Lung (tissue), 17 donors: ENCODE measurements at places on chromosomes 3 and 15. TPM values are rescaled to one million over a fixed set of nuclear protein-coding genes. Genes with fewer than 3 reads are reported as not detected.

Gene SKOR1
- 0.46 TPM for total RNA-seq

Gene TEX55
- not detected for total RNA-seq

Gene FGD5
- 58.5 TPM for total RNA-seq

Gene FBXO40
- 0.06 TPM for total RNA-seq

GRCh38 chr3:78087134-78087533, 1047.2 kb downstream of the ROBO2 start:
- no peak overlapping the region for H3K4me3 ChIP-seq
- no peaks in the 10 kb centered on the region for H3K4me1 ChIP-seq
- H3K36me3 ChIP-seq: no peaks in the 10 kb centered on the region
- H3K27me3 ChIP-seq: no peaks in the 10 kb centered on the region

- no peak overlapping the region for H3K4me3 ChIP-seq
- H3K36me3 ChIP-seq: no peaks in the 10 kb centered on the region
- H3K4me1 ChIP-seq: no peaks in the 10 kb centered on the region
- no peak for DNase-seq
- no peak overlapping the region for H3K27ac ChIP-seq
Measured at GRCh38 chr3:168801794-168802193, 706.1 kb upstream of the GOLIM4 start.

DNA sequence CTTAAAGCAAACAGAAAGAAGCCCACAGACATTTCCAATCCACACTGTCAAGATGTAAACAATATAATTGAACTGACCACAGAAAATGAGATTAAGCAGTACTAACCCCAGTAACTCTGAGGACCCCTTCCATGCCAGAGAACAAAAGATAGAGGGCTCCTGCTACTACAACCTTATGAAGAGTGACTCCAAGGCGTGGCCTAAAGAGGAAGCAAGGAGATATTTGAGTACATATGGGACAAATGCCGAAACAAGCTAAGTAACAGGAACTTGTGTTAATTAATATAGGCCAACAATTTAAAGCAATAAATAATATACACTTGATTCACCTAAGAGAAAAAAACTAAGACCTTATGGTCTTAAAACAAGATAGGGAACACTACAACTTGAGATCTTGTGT, 25.0 kb upstream of the VPS39 start:
- H3K36me3 ChIP-seq: peaks cover 41% of the 10 kb centered on the region
- H3K4me1 ChIP-seq: no peaks in the 10 kb centered on the region
- H3K27me3 ChIP-seq: no peaks in the 10 kb centered on the region
- no peak for DNase-seq
- no peak overlapping the region for H3K27ac ChIP-seq
- no peak overlapping the region for H3K4me3 ChIP-seq

DNA sequence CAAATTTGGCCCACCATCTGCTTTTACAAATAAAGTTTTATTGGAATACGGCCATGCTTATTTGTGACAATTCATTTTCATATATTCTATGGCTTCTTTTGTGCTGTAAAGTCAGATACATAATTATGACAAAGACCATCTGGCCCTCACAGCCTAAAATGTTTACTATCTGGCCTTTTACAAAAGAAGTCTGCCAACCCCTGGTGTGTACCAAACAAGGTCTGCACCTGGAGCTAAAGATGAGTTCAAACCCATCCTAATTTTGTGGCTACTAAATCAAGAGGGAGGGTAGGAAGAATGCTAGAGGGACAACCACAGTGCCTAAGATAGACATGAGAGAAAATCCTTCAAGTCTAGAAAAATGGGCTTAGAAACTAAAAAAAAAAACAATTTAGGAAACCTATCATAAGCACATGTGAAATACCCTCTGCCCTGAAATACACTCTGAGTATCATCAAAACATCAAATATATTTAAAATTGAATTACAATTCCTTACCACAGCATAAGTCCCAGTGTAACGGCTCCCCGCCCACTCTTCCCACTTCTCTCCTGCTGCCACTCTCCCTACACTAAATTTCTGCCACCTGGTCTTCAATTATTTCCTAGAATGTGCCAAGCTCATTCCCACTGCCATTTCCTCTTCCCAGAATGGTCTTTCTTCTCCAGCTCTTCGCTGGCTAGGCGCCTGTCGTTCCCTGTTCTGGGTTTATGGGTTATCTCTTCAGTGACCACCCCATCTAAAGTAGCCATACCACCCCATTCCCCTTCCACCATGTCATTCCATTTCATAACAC, 950.7 kb upstream of the CFAP20DC start:
- DNase-seq: no peak
- no peaks in the 10 kb centered on the region for H3K36me3 ChIP-seq

DNA sequence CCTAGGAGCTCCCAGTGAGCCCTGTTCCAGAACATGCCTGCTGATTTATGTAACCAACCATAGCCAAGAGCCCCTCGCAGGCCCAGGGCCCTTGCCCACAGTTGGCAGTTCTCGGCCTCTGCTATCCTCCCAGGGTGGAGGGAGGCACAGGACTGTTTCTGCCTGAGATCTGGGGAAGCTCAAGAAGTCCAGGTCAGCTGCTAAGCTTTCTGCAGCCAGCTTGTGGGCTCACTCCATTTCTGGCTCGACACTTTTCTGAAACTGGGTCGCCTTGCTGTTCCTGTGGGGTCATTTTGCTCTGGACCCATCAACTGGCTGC, 72.5 kb upstream of the HERC1 start:
- peaks cover 5% of the 10 kb centered on the region for H3K4me1 ChIP-seq
- H3K27ac ChIP-seq: peak overlapping the region; percentile 37
- H3K4me3 ChIP-seq: no peak overlapping the region
- no peak for DNase-seq
